ENCODE measurements at places on chromosomes 16 and 17. TPM values are rescaled to one million over a fixed set of nuclear protein-coding genes. Genes with fewer than 3 reads are reported as not detected.

MMP28 gene
- total RNA-seq, result 179 TPM

PLCG2 gene
- 8.0 TPM for total RNA-seq

ARRB2 gene
- total RNA-seq, result 13.5 TPM

WFIKKN1 gene
- 3.5 TPM for total RNA-seq

KRT39 gene
- not detected for total RNA-seq

COX6A2 gene
- 1.4 TPM for total RNA-seq

MRPL12 gene
- total RNA-seq, result 58.0 TPM

RASD1 gene
- 129 TPM for total RNA-seq

SLC35G6 gene
- total RNA-seq, result 1.8 TPM

TM4SF5 gene
- total RNA-seq, result 1.5 TPM

CLEC3A gene
- total RNA-seq, result 0.55 TPM

SEPTIN12 gene
- total RNA-seq, result 68.1 TPM

RBFOX1 gene
- 0.68 TPM for total RNA-seq

C16orf87 gene
- 45.4 TPM for total RNA-seq

C17orf67 gene
- 5.3 TPM for total RNA-seq

OGFOD1 gene
- 26.7 TPM for total RNA-seq

RHBDF2 gene
- total RNA-seq, result 26.3 TPM

TBC1D26 gene
- total RNA-seq, result 18.7 TPM

PRAC2 gene
- 3.2 TPM for total RNA-seq

RNFT1 gene
- total RNA-seq, result 83.8 TPM

OTOP3 gene
- not detected for total RNA-seq

PDE6G gene
- 1.0 TPM for total RNA-seq

EVPLL gene
- 2.7 TPM for total RNA-seq

TOP3A gene
- 56.9 TPM for total RNA-seq

XPO6 gene
- 283 TPM for total RNA-seq

Data from testis (tissue), 5 donors.